ENCODE measurements at places on chromosomes 5 and 9.

GRCh38 chr9:28923351-28923750 lies 1350.1 kb upstream of the C9orf72 start:
- DNase-seq = no peak

GRCh38 chr5:157747766-157748700 lies 4.5 kb downstream of the LSM11 start:
- no peak for DNase-seq

- DNase-seq = no peak
These were observed 56.2 kb downstream of the PLAC8L1 start for GRCh38 chr5:146048994-146049703.

DNA sequence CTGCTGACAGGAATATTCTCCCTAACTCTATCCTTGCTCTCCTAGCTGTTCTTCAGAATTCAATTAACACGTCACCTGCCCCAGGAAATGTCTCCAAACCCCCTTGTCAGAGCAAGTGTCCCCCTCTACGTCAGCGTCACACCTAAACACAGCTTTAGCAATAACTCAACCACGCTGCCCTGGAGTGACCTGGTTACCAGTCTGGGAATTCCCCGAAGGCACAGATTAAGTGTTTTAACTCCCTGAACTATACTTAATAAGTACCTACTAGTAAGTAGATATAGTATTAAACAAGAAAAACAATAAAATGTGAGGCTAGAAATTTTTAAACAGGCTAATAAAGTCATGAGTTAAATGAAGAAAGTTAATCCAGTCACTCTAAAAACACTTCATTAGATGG lies 78.4 kb downstream of the FANCC start:
- no peak for DNase-seq

- DNase-seq = no peak
These were observed 337.6 kb downstream of the FGF10 start for GRCh38 chr5:44051591-44051990.

DNA sequence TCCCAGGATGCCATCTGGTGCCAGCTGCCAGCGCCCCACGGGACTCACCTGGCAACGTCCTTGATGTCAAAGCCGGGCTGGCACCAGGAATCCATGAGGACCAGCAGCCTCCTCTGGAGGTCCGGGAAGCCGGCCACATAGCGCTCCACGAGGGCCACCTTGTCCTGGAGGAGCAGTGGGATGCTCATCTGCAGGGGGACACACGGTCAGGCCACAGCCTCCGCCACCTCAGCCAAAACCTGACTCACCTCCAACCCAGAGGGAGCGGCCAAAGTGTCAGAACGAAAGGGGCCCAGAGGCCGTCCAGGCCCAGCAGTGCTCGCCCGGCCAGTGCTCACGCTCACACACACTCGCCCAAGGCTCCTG lies 56.5 kb downstream of the EXD3 start:
- no peak for DNase-seq

- no peak for DNase-seq
These were observed 55.3 kb upstream of the EXOC3 start for GRCh38 chr5:387491-388265.

DNA sequence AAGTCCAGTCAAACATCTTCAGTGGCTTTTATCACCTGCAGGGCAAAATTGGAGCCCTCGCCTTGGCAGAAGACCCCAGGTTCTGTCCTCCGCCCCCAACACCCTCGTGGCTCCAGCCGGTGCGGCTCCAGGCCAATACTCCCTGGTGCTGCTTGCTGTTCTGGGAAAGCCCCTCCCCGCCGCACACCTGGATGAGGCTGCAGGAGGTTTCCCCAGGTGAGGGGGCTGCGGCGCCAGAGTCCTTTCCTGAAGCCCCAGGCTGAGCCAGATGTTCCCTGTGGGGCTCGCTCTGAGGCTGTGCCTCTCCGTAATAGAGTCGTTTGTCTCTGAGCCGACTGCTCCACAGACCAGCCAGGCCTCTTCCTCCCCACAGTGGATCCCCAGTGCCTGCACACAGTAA lies 375.4 kb upstream of the IRX1 start:
- no peak for DNase-seq

Measured in stimulated activated CD8-positive, alpha-beta memory T cell treated with anti-CD3 and anti-CD28 coated beads, Interleukin-15, amount 100 ng/mL, for 1 hour (primary cell).